ENCODE measurements at places on chromosomes 1 and 21.

DNA sequence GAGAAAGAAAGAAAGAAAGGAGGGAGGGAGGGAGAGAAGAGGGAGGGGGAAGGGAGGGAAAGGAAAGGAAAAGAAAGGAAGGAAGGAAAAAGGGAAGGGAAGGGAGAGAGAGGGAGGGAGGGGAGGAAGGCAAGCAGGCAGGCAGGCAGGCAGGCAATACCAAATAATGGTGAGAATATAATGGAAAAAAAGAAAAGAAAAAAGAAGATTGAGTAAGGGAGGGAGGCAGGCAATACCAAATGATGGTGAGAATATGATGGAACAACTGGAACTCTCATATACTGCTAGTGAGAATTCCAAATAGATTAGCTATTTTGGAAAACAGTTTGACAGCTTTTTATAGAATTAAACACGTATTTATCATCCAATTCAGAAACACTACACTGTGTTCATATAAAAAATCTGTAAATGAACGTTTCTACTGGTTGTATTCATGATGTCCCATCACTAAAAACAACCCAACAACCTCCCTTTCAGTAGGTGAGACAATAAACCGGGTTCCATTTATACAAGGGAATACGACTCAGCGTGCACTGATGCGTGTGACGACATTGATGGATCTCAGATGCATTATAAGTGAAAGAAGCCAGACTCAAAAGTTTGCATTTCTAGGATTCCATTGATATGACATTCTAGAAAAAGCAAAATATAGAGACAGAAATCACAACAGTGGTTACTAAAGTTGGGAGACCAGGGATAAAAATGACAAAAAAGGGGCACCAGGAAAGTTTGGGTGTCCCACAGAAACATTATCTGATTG is 226.4 kb downstream of the DSCAM start:
- no peak for DNase-seq

- no peak for DNase-seq
These were observed 28.5 kb upstream of the EPS8L3 start for GRCh38 chr1:109792056-109792831.

DNA sequence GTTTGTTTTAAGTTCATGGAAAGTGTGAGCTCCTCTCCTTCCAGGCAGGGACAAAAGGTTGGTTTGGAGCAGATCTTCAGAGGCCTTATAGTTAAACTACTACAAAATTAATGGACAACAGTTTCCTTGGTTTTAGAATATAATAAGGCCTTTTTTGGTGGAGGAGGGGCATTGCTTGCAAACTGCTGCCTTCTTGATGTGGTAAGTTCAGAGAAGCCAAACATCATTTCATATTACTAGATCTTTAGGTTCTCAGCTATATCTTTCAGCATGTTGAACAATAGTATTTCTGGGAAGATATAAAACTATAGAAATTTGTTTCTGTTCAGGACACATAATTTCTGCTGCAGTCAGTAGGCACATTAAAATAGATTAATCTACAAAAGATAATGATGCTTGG is 97.8 kb upstream of the B3GALT2 start:
- DNase-seq: no peak

DNA sequence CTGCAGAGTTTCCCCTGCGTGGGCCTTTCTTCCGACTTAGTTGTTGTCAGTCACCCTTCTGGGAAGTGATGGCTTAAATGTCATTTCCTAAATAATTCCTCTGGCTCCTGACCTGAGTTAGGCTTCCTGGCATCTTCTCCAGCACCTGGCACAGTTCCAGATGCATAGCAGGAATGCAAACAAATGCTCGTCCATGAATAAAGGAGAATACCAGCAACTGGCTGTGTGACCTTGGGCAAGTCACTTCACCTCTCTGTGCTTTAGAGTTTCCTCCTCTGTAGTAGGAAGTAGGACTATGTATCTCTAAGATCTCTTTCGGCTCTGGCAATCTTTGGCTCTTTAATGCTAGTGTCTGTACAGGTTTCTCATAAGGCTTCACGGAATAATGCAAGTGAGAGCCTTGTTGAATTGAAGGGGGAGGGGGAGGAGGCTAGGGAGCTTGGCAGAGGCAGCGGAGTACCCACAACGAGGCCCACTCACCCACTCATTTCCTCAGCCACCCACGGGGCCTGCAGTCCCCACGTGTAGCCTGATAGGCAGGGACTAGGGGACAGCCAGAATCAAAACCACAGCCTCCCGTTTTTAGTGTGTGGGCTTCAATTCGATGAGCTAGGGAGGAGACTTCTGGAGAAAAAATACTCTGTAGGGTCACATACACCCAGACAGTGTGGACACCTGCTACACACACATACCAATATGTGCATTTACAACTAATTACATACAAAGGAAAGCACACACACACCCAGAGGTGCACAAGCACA is 48.1 kb downstream of the TENT5C start:
- no peak for DNase-seq

DNA sequence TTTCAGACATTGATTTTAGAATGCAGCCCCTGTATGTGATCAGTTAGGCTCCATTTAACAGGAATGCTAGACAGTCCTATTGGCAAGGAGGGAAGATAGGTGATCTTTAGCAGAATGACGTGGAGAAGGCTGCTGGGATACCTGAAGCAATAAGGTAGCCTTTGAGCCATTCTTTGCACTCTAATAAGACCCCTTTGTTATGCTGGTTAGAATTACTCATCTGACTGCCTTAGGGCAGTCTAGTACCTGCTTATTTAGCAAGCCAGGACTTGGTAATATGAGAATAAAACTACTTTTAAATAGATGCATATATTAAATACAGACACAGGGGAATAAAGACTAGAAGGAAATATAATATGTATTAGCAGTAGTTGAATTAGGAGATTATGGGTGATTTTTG is 29.1 kb downstream of the NGF start:
- DNase-seq: no peak

DNA sequence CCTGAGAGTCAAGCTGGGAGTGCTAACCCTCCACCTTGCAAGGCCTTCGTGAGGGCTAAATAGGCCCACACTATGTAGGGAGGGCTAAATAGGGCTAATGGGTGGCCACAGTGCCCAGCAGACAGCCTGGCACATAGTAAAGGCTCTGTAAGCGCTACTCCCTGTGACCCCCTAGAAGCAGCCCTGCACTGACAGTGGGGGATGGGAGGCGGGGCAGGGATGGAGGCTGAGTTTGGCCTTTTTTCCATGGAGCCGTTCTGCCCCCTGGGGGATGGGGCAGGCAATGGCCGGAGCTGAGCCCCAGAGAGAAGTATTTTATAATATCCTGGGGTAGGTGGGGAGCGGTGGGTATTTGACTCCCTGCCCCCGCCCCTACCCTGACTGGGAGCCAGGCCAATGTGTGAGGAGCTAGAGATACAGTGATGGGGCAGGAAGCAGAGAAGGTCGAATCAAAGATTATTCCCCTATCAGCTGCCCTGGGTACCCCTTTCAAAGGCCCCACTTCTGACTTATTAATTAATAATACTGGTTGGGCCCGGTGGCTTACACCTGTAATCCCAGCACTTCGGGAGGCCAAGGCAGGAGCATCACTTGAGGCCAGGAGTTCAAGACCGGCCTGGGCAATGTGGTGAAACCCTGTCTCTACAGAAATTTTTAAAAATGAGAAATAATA is 42.3 kb downstream of the LACTBL1 start:
- no peak for DNase-seq

DNA sequence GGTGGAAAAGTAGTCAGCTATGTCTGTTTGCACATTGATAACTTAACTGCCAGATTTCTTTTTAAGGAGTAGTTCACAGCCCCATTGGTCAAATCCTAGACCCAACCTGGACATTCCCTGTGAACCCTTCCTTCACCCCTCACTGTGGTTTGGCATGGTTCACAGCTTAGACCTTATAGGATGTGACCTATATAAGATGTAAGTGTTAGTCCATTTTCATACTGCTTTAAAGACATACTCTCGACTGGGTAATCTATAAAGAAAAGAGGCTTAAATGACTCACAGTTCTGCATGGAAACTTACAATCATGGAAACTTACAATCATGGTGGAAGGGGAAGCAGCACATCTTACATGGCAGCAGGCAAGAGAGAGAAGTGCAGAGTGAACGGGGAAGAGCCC is 1066.2 kb downstream of the TTLL7 start:
- no peak for DNase-seq

DNA sequence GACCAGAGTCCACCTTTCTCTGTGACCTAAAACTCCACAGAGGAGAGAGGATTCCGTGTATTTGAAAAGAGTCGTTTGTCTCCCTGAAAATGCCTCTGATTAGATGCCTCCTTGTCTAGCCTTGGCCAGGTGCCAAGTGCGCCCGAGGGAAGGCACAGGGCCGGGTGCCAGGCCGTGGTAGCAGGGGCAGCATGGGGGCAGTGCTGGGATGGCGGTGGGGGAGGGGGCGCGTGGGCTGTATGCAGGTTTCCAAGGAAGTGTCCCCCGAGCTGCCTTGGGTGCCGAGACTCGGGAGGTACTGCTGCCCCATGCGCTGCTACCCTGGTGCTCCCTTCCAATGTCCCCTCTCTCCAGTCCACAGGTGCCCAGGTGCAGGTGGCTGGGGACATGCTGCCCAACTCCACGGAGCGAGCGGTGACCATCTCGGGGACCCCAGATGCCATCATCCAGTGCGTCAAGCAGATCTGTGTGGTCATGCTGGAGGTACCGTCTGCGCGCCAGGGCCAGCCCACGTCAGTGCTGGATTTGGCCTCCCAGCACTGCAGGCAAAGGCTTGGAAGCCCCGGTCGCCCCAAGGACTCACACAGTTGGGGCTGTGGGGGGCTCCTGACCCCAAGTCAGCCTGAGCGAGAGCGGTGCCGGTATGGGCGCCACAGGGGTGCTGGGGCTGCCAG is 70.9 kb upstream of the COL6A1 start:
- no peak for DNase-seq

DNA sequence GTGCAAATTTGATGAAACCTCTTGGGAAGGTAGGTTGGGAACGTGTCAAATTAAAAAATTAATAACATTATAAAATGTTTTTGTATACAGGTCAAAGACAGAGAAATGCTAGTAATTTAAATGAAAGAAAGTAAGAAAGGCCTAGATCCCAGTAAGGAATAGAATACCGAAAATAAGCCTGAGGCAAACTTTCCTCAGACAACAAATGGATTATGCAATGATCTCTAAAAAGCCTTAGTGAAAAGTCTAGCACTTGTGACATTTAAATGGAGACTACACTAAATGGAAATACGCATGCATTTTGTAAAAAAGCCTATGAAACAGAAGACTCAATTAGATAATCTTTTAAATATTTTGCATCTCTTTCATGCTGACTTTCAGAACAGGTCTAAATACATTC is 138.5 kb upstream of the ZNHIT6 start:
- DNase-seq: no peak

DNA sequence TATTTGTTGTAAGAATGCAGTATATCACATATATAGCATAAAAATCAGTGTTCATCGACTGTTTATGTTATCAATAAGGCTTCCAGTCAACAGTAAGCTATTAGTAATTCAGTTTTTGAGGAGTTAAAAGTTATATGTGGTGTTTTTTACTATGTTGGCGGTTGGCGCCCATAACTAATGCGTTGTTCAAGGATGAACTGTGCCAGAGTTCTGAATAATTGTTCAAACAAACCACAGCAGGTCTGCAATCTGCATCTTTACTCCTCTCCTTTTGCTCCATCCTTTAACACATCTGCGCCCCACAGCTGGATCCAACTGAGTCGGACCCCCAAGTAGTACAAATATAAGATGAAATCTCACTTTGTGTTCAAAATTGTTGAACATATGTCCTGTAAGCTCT is 836.1 kb downstream of the LTN1 start:
- DNase-seq: no peak

DNA sequence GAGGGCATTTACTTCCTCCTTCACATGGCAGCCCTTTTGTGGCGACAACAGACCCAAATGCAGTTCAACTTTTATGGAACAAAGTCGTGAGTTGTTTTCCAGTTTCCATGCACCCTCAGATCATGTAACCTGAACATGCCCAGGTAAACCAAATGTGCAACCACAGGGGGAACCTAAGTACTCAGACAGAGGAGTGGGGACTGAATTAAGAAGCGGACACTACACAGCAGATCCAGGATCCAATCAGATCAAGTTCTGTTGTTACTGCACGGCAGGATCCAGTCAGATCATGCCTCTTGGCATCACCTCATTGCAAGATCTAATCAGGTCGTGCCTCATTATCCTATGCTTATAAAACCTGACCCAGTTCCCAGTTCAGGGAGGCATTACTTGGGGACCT is 115.7 kb downstream of the MATN1 start:
- no peak for DNase-seq
